ENCODE measurements at places on chromosomes 12 and 14.

DNA sequence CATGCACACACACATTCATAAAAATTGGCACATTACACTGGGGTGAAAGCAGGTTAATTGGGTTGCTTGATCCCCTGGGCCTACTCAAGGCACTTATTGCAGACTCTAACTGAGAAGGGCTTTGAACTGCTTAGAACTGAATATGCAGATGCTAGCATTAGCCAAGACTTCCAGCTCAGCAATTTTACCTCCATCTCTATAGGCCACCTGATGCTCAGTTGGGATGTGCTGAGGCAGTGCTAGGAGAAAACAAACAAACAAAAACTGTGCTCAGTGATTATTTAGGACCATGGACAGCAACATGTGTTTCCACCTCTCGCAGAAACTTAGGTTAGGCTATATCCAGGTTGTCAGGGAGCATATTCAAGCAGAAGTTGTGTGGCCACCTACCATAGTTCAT, 124.8 kb upstream of the WSCD2 start:
- DNase-seq, result no peak

GRCh38 chr12:106831699-106832098, 57.2 kb downstream of the RIC8B start:
- DNase-seq, result no peak

GRCh38 chr14:37566811-37567371, 28.2 kb downstream of the FOXA1 start:
- DNase-seq, result no peak

DNA sequence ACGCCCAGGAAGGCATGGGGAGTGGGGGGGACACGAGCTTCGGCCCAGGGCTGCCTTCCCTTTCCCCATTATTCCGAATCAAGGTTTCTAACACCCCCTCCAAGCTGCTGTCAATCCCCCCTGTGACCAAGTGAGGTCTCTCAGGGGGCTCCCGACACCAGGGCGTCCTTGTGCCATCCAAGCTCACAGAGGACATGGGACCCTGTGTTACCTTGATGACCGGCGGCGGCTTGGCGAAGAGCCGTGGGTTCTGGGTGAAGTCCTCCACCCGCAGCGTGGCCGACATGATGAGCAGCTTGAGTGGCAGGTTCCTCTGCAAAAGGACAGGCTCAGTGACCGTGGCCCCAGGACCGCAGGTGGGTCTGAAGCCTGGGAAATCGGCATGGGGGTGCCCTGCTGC, 20.3 kb downstream of the DHX37 start:
- no peak for DNase-seq

DNA sequence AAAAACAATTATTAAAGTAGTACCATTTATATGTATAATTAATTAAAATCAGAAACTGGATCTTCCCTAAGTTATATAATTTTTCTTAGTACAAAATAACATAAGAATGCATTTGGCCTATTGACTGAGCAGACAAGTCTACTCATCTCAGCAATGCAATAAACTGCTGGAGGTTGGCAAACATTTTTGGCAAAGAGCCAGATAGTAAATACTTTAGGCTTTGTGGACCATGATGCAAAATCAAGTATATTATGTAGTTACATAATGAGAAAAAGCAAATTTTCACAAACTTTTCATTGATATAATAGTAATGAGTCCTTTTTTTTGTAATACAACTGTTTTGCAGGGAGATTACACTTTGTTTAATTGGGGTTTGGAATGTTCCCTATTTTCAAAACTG, 30.9 kb downstream of the ERGIC2 start:
- DNase-seq, result no peak

DNA sequence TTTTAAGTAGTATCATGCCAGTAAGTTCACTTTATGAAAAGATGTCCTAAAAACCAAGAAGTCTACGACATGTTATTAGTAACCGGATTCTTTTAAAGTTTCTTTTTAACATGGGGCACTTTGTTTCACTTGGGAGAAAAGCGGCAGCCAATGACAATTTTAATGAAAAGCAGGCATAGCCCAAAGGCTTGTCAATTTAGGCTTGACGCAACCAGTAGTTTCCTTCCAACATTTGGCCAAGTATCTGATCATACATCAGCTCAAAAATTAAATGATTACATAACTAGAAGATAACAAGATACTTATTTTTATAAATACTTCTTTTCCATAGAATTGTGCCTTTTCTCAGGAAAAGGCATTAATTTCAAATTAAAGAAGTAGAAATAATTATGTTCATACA, 112.8 kb downstream of the TXNDC16 start:
- DNase-seq, result no peak

- no peak for DNase-seq
These were observed 179.6 kb downstream of the TBX5 start for GRCh38 chr12:114226241-114226928.

GRCh38 chr12:50603817-50604639, 99.2 kb downstream of the DIP2B start:
- DNase-seq, result no peak

DNA sequence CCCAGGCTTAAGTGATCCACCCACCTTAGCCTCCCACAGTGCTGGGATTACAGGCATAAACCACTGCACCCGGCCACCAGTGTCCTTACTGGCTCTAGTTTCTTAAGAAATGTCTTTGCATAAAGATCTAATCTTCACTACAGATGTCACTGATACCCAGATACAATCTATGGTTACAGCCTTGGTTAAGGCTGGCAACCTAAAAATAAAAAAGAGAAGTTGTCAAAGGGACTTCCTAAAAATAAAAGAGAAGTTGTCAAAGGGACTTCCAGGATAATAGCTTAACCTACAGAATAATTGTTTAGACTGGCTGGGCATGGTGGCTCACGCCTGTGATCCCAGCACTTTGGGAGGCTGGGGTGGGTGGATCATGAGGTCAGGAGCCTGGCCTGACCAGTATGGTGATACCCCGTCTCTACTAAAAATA, 27.6 kb downstream of the ETFBKMT start:
- no peak for DNase-seq

DNA sequence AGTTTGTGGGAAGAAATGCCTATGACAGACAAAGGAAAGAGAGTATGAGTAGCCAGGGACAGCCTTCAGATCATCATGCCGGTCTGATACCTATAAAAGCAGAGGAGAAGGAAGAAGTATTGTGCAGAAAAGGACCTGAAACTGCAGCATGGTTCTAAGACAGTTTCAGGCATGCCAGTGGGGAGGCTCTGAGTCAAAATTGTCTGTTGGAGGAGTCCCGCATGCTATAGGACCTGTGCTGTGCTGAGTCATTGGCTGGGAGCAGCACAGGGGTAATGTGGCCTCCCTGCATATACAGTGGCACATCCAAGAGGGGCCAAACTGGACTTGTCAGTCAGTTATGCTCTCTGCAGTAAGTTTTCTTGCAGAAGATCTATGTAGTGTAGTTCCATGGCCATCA, 40.7 kb downstream of the NEUROD4 start:
- peak; percentile 29 for DNase-seq

- DNase-seq, result peak; percentile 32
These were observed 27.2 kb downstream of the HIGD1C start for GRCh38 chr12:50979369-50980052.

- DNase-seq, result no peak
These were observed 73.1 kb downstream of the TSPAN9 start for GRCh38 chr12:3150308-3150670.

DNA sequence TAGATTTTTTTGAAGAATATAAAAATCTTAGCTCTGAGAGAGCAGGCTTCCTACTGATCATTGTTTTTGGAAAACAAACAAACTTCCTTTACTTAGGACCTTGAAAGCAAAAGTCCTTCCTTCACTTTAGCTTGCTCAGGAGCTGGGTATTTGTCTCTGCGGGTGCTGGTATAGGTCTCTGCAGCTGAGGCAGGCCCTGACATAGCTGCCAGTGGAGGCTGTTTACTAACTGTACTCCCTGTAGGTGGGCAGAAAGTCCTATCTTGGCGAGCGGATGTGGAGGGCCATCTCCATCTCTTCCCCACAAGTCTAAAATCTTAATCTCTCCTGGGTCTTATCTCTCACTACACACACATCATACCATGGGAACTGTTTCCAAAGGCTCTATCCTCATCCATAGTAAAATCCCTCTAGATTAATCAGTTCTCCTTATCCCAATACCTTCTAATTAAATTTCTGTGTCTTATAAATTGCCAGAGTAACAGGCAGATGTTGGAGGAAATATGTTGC, 4.1 kb upstream of the MIA2 start:
- no peak for DNase-seq

DNA sequence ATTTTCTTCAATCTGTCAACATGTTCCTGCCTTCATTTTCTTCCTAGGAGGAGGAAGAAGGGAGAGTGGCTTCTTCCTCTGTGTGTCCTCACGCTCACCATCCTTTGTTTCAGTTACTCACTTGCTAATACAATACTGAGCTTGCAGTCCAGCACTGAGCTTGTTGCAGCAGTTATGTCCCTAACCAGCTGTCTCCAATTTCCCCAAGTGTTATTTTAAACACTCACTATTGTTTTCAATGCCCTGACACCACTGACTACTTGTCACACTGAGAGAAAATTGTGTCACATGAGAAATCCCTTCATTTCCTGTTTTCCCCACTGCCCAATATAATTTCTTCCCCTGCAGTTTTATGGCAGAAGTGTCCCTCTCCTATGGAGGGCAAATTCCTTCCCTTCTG, 53.4 kb downstream of the HSD17B6 start:
- no peak for DNase-seq

DNA sequence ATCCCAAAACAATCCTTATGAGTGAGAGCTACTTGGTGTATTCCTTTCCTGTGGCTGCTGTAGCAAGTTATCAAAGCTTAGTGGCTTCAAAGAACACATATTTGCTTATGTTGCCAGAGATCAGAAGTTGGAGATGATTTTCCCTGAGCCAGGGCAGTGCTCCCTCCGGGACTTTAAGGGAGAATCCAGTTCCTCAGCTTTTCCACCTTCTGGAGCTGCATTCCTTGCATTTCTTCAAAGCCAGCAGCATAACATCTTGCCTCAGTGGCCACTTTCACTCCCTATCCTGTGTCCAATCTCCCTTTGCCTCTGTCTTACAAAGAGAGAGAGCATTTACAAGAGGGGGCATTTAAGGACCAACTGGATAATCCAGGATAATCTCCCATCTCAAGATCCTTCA, 33.7 kb downstream of the P2RX7 start:
- no peak for DNase-seq

GRCh38 chr12:49233842-49234526, 30.9 kb upstream of the TUBA1C start:
- no peak for DNase-seq

DNA sequence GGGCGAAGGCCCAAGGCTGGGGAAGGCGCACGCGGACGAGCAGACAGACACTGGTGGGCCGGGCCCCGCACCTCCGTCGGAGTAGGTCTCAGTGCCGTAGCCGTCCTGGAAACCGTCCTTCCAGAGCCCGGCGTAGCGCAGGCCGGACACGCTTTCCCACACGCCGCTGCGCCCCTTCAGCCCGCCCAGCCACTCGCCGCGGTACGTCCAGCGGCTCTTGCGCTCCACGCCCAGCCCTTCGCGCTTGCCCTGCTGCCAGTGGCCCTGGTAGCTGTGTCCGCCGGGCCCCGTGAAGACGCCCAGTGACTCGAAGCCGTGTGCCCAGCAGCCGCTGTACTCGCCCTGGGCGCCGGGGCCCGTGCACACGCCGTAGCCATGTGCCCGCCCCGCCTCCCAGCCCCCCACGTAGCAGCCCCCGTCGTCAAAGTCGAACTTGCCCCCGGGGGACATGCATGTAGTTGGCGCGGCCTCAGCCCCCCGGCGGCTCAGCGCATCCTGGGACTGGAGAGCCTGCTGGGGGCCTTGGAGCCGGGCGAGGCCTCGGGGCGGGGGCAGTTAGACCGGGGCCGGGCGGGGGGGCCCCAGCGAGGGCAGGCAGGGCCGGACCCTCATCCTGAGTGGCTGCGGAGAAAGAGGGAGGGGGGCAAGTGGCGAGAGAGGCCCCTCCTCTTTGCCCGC, 1.4 kb downstream of the JPH4 start:
- no peak for DNase-seq

GRCh38 chr14:103833711-103834110, 13.7 kb downstream of the PPP1R13B start:
- DNase-seq, result no peak

GRCh38 chr12:72148709-72149108, 123.5 kb upstream of the TRHDE start:
- DNase-seq, result no peak

DNA sequence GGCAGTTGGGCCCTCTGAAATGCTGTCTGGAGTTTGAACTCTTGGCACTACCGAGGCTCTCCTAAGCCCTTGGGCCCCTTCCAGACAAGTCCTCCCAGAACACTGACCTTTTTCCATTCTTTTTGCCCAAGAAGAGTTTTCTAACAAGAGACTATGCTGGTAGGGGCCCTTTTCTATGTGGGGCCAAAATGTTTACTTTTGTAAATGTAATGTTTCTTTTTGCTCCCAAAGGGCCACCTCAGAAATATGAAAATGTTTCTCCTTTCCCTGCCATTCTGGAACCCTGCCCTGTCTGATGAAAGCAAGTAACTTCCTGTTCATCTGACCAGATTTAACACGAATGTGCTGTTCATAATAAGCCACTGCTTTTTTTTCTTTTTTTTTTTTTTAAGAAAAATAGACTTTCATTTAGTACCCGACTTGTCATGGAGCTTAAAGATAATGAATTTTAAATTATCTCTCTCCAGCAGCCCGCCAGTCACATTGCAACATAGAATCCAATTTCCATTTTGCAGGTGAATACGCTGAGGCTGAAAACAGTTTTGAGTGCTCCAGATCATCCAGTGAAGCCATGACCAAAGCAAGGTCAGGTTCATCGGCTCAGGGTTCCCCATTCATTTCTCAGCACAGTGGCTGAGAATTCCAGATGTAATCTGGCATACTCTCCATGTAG, 169.9 kb downstream of the DPF3 start:
- no peak for DNase-seq

DNA sequence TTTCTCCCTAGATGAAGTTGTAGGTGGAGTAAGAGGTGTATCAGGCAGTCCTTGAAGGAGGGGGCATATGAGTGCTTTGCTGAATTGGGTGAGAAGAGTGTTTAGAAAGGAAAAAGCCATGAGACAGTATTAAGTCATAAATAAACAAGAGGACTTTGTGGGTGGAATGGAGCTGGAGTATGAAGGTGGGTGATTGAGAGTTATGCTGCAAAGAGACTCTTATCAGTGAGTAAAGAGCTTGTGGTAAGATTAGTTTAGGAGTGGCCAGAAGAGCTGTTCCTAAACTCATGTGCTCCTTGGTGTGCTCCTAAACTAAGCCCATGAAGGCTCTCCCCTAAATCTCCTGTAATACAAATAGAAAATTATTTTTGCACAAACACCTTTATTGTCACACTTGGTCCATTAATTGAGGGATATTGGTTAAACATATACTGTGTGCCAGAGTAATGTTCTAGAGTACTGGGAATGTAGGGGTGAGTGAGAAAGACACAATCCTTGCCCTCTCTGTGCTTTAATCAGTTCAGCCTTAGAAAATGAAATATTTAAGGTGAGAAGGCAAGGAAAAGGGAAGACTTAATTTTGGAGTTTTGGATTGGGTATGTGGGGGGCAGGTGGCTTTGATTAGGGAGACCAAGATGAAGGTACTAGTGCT, 9.8 kb downstream of the CHPT1 start:
- no peak for DNase-seq

DNA sequence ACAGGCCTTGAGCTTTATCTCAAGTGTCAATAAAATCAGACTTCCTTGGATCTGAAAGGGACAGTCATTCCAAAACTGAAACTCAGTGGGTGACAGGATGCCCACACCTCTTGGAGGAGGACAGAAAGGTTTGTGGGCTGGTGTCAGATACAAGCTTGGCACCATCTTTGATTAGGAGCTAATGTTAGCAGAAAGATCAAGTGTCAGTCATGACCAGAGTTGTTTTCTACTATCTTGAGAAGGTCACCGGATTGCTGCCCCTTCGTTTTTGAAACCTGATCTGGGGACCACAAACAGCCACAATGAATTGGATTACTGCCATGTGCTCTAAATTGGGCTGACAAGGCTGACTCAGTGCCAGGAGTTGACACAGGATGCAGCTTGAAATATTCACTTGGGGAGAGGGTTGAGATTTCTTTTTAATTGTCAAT, 88.3 kb downstream of the OTOGL start:
- DNase-seq, result no peak
